ENCODE measurements at places on chromosomes 2 and 18.

GRCh38 chr2:71682341-71682740 lies 229.0 kb downstream of the DYSF start:
- no peak for DNase-seq

- no peak for DNase-seq
Measured at GRCh38 chr2:135960656-135961551, 24.5 kb downstream of the DARS1 start.

GRCh38 chr18:25470062-25470461 lies 118.1 kb upstream of the ZNF521 start:
- no peak for DNase-seq

- DNase-seq, result no peak
Measured at GRCh38 chr2:23709311-23709710, 217.6 kb downstream of the ATAD2B start.

- peak; percentile 5 for DNase-seq
Measured at GRCh38 chr18:30987467-30988241, 54.9 kb downstream of the DSC3 start.

DNA sequence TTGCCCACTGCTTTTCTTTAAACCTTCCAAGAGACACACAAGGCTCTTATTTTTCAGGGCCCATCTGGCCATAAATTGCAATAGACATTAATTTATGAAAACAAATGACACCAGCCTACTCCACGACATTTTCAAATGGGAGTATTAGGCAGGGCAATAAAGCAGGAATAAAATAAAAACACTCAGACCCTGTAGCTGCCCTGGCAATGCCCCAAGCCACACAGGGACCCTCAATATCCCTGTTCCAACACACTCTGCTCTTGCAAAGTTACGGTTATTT lies 550.8 kb upstream of the TNP1 start:
- no peak for DNase-seq
